Activated B cell treated with CpG ODN at 0.5 μM for 24 hours (primary cell): ENCODE measurements at places on chromosomes 2 and 18. TPM values are rescaled to one million over a fixed set of nuclear protein-coding genes. Genes with fewer than 3 reads are reported as not detected.

DNA sequence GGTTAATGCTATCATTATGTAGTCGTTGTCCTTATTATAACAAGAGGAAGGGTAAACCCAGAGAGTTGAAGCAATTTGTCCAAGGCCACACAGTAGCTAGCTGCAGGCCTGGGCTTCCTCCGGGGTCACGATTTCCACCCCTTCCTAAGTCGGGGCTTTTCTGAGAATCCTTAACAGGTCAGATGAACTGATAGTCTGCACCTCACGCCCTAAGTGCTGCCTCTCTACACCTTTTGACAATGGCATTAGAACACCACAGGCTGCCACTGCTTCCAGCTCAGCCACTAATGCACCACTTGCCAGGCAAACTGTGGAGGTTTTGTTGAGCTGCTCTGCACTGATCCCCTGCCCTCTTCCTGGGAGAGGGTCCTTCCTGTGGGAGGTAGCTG is 37.7 kb downstream of the FOSL2 start:
- DNase-seq, result no peak

DNA sequence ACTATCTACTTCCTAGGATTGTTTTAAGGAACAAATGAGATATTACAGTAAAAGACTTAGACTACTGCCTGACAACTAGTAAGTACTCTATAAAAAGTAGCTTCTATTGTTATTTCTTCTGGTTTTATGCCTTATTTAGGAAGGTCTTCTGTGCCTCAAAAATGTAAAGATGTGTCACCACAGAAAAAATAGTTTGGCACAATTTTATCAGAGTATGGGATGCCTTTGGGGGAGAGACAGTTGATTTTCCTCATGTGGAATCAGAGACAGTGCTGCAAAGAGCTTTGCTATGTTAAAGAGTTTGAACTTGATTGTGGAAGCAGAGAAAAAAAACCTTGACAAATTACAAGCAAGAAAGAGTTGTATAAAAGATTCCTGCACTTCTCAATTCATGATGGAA is 98.4 kb downstream of the EHBP1 start:
- no peak for DNase-seq

- no peak for DNase-seq
These were observed 383.6 kb upstream of the GYPC start for GRCh38 chr2:126272401-126272800.

GRCh38 chr2:159441182-159441581 is 154.7 kb upstream of the WDSUB1 start:
- no peak for DNase-seq

DNA sequence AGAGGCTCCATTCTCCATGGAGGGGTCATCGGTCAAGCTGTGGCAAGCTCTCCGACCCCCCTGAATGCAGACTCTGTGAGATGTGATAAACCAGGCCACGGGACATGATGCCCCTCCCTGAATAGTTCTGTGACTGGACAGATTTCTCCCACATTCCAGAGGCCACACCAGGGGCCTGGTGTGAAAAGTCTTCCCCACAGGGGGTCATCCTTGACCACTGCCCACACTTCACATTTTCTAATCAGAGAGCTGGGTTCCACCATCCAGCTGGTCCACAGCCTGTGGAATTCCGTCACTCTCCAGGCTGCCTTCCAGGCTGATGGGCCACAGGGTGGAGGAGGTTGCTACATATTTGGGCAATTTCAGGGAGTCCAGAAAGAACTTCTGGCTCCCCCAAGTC is 51.3 kb upstream of the CYRIA start:
- DNase-seq, result no peak

The ESPNL gene
- total RNA-seq, result 0.27 and 0.42 TPM in 2 replicates

The ICOS gene
- total RNA-seq, result 0.12 TPM in 1 of 2 replicates, not detected in the other

The SRD5A2 gene
- total RNA-seq, result not detected in 2 replicates

DNA sequence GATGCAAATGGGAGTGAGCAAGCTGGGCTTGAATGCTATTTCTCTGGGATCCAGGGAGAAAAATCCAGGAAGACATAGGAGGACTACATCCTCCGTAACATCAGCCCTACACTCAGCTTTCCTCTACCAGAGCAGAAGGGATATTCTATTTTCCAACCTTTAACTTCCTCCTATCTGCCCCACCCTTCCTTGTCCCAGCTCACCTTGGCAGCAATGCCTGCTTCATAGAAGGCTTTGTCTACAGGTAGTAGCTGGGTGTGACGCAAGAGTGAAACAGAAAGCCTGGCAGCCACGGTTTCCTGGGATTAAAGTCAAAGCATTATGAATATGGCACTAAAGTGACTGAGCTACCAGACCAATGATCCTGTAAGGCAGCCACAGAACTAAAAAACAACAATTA is 3.9 kb downstream of the KRTCAP3 start:
- DNase-seq, result no peak

DNA sequence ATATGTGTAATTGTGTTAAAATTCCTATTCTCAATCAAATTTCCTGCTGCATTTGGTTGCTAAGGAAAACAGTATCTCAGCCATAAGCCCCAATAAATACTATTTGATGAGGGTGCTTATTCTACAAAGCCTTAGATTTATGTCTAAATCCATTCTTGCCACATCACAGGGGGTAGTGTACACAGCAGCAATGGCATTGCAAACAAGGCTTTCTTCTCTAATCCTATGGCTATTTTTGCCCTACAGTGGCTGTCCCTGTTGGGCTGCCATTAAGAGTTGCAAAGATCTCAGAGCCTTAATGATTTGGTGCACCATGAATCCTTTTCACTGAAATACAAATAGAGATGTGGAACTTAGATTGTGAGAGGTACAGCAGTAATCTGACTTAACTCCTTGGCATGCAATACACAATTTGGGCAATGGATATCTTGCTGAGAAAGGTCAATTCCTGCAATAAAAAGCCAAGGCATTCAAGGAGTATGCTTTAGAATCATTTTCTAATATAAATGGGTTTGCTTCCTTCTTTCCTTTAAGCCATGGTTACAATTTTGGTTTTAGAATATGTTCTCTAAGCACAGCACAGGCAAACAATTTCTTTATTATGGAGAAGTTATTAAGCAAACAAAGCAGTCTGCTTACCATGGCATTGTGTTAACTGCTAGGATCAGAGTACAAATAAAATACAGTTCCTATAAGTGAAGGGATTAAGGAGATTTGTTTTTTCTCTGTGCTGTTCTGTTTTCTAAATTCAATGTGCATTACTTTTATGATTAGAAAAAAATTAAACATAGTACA is 69.8 kb upstream of the CD302 start:
- no peak for DNase-seq

The HOXD13 gene
- total RNA-seq, result not detected in 2 replicates

DNA sequence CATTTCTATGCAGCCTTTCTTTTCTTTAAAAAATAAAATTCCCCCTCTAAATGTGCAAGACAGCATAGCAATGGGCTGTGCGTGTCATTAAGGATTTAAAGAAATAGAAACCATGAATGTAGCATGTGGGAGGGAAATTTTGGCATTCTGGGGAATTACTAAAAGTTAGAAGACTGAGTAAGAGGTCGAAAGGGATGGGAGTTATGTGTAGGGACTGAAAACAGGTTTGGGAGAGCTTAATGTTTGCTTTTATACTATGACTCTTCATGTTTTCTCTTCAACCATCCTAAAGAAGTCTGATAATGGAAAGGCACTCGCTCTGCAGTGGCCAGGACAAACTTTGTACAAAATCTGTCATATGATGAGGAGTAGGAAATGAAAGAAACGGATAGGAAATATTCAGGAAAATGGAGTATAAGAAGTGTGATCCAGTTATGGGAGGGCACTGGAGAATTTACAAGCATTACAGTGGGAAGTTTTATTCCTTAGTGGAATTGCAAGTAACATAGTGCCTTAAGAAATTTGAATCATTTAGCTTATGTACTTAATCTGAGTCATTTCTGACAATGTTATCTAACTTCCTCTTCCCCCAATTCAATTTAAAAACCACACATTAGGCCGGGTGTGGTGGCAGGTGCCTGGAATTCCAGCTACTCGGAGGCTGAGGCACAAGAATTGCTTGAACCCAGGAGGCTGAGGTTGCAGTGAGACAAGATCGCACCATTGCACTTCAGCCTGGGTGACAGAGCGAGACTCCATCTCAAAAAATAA is 20.6 kb downstream of the TMEM87B start:
- no peak for DNase-seq

DNA sequence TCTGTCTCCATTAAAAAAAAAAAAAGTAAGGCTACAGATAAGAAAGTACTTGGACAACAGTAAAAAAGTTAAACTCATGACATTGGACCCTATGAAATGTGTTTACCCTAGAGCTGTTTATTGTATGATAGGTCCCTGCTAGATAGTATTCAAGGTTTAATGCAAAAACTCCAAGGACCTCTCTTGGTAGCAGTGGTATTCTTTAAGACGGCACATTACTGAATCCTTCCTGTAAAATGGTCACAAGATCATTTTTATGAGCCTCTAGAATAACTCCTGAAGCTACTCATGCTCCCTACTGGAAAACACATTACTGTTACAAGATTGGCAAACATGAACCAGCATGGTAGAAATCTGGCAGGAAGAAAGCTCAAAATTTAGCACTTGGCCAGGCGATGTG is 38.8 kb downstream of the GALM start:
- DNase-seq, result no peak

The ZSWIM2 gene
- not detected in 2 replicates for total RNA-seq

DNA sequence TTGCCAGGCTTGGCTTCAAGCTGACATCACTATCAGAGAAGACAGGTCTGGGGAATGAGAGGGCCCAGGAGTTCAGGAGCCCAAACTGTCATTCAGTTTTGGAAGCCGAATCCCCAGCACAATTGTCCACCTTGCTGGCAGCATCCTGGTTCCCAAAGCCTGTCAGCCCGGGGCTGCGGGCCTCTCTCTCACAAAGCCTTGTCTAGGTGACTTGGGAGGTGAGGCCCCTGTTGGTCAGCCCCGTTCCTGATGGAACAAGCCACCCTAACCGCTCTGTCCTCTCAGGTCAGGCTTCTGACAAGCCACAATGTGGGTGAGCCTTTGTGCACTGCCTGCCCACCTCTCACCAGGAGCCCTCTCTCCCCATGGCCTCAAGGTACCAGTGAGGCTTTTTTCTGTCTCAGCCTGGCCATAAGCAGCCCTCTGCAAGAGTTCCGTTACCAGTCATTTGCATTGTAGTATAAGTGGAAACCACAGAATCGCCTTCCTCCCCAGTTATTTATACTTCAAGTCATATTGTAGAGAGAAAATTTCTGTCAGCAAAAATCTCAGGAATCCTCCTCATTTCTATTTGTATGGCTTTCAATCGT is 100.6 kb downstream of the MSH2 start:
- DNase-seq, result no peak

DNA sequence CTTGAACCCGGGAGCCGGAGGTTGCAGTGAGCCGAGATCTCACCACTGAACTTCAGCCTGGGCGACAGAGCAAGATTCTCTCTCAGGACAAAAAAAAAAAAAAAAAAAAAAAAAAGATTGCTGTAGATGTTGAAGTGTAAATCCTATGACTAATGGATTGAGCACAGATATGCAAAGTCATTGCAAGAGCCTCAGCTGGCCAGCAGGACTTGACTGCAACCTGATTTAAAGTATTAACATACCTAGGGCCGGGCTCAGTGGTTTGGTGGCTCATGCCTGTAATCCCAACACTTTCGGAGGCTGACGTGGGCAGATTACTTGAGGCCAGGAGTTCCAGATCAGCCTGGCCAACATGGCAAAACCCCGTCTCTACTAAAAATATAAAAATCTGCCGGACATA is 103.4 kb upstream of the MSH2 start:
- no peak for DNase-seq

- no peak for DNase-seq
These were observed 763.6 kb upstream of the LRRTM1 start for GRCh38 chr2:81068144-81068543.

DNA sequence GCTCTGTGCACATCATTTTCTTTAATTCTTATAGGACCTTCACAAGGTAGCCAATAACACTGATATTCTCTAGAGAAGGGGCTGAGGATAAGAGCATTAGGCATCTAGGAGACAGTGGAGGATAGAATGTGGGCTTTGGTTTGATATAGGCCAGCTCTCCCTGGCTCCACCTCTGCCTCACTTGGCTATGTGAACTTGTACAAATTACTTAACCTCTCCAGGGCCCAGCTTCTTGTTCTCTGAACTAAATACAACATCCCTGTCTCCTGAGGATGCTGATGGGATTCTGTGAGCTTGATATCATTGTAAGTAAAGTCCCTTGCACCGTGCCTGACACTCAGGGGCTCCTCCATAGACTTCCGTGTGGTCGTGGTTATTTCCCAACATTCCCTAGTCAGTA is 87.3 kb downstream of the ACOXL start:
- DNase-seq, result no peak

GRCh38 chr18:59885579-59886163 is 14.1 kb upstream of the PMAIP1 start:
- DNase-seq, result peak; percentile 38

The CYTIP gene
- 129 and 130 TPM in 2 replicates for total RNA-seq

DNA sequence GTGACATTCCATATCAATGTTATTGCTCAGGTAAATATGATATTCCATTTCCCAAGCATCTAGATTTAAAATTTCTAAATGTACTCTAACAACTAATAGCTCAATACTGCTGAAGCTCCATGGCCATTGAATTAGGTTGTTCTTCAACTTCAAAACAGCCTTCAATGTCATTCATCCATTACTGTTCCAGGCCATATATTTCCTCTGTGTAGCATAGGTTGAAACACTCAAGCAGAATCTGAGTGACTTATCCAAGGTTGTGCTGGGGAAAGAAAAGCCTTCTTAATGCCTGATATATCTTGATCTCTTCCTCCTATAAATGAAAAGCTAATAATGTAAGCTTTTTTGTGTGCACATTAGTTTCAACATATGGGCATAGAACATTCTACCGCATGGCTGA is 142.1 kb upstream of the ARL4C start:
- DNase-seq, result no peak

- DNase-seq, result no peak
These were observed 301.4 kb downstream of the CDCA7 start for GRCh38 chr2:173656086-173656485.

- no peak for DNase-seq
These were observed 86.4 kb upstream of the OTOS start for GRCh38 chr2:240226672-240227537.

DNA sequence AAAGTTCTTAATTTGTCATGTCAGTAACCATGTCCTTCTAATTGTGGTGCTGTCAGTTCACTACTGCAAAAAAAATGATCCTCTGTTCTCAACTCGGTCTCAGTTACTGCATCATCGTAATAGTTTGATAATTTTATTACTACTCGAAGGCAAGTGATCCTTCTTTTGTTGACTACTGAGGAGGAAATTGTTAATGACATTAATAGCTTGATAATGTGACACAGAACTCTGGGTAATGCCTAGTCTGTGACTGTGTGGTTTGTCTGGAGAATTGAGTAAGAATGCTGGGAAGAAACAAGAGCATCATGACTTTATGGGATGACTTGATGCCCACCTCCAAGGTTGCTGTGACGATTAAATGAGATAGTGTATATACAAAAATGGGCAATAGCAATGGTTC is 267.2 kb downstream of the LRRTM1 start:
- no peak for DNase-seq

DNA sequence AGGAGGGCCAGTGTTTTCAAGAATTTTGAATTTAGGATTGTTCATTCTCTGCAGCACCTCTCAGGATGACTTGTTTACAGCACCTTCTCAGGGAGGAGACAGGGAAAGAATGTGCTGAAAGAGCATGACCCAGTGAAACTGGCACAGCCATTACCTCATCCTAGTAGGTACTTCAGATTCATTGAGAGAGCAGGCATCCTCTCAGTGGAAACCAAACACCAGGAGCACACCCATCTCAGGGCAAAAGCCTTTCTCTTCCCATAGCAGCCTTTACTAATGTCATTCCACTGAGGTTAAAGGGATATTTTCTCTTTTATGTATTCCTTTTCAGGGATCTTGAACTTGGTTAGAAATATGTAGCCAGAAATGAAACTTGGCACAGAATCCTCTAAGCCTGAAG is 2.6 kb downstream of the MAP2 start:
- no peak for DNase-seq
